T-helper 2 cell treated with Interferon-gamma antibody and Interleukin-4, amounts not matched to agents 100 ng/mL and 5 ng/mL, for 36 hours (primary cell): ENCODE measurements at places on chromosomes 6 and 20. TPM values are rescaled to one million over a fixed set of nuclear protein-coding genes. Genes with fewer than 3 reads are reported as not detected.

Gene FILIP1
- not detected in 2 replicates for total RNA-seq

Gene FKBP5
- 78.9 and 83.2 TPM in 2 replicates for total RNA-seq

Gene PI3
- not detected in 2 replicates for total RNA-seq

Gene ZSCAN16
- total RNA-seq, result 5.4 and 5.6 TPM in 2 replicates

Gene GSTA2
- not detected in 2 replicates for total RNA-seq

Gene RAET1G
- total RNA-seq, result not detected in 2 replicates

Gene FAM229B
- total RNA-seq, result 1.1 and 1.2 TPM in 2 replicates
